CD4-positive, CD25-positive, alpha-beta regulatory T cell (primary cell): ENCODE measurements at places on chromosomes 3 and 15. TPM values are rescaled to one million over a fixed set of nuclear protein-coding genes. Genes with fewer than 3 reads are reported as not detected.

- H3K36me3 ChIP-seq: peaks cover 66% of the 10 kb centered on the region
- H3K27me3 ChIP-seq: no peaks in the 10 kb centered on the region
- no peak overlapping the region for H3K27ac ChIP-seq
- no peak overlapping the region for H3K4me3 ChIP-seq
Measured at GRCh38 chr15:85673326-85673725, 121.4 kb downstream of the KLHL25 start.

DNA sequence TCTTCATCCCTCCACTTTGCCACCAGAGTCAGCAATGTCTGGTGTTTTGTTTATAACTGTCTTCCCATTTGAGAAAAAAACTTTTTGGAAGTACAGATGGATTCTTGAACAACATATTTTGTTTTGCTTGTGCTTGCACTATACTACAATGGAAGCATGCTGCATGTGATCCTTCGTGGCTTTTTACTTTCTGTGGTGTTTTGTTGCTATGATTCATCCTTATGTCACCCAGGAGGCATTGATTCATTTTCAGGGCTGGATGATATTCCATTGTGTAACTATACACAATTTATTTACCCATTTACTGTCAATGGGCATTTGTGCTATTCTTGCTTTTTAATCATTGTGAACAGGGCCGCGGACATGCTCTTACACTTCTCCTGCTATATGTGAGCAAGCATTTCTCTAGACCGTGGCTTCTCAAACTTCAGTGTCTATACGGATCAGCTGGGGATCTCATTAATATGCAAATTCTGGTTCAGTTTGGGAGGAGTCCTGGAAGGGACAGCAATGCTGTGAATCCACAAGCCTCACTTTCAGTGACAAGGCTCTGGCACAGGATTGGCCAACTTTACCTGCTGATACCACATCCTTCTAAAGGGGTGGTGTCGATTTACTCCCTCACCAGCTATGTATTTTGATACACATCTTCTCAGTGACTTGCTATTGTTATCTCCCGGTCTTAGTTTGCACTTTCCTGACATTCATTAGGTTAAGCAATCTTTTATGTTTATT, 65.9 kb downstream of the POLR2M start:
- H3K4me1 ChIP-seq: peaks cover 13% of the 10 kb centered on the region
- H3K36me3 ChIP-seq: no peaks in the 10 kb centered on the region
- H3K4me3 ChIP-seq: no peak overlapping the region
- no peaks in the 10 kb centered on the region for H3K27me3 ChIP-seq
- no peak for DNase-seq
- H3K27ac ChIP-seq: no peak overlapping the region

- H3K4me1 ChIP-seq: no peaks in the 10 kb centered on the region
- no peaks in the 10 kb centered on the region for H3K27me3 ChIP-seq
- H3K27ac ChIP-seq: no peak overlapping the region
Measured at GRCh38 chr3:140552898-140553297, 125.0 kb upstream of the TRIM42 start.

DNA sequence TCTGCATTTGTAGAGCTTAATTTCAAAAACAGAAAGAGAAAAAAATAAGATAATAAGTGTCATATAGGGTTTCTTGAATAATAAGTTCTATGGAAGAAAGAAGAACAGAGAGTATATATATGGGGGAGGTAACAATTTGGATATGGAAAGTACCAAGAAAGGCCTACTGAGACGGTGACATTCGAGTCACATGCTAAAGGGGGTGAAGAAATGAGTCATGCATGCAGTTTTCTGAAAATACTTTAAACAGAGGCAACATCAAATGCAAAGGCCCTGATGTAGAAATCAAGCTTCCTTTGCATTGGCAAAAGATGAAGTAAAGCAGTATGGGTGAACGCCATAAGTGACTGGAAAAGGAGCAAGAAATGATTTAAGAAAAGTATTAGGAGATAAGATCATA, 371.6 kb upstream of the ZNF385D start:
- H3K4me1 ChIP-seq: no peaks in the 10 kb centered on the region
- H3K4me3 ChIP-seq: no peak overlapping the region
- no peak for DNase-seq
- no peaks in the 10 kb centered on the region for H3K27me3 ChIP-seq

GRCh38 chr3:189853906-189854305, 222.7 kb downstream of the TP63 start:
- no peak overlapping the region for H3K27ac ChIP-seq
- H3K27me3 ChIP-seq: peaks cover 2% of the 10 kb centered on the region
- H3K36me3 ChIP-seq: no peaks in the 10 kb centered on the region
- H3K4me1 ChIP-seq: no peaks in the 10 kb centered on the region
- no peak for DNase-seq

GRCh38 chr3:110419601-110420000, 652.0 kb upstream of the NECTIN3 start:
- H3K27ac ChIP-seq: no peak overlapping the region
- H3K4me1 ChIP-seq: no peaks in the 10 kb centered on the region
- no peaks in the 10 kb centered on the region for H3K27me3 ChIP-seq
- no peaks in the 10 kb centered on the region for H3K36me3 ChIP-seq

GRCh38 chr3:40116478-40117177, 192.9 kb upstream of the EIF1B start:
- no peaks in the 10 kb centered on the region for H3K36me3 ChIP-seq
- H3K27me3 ChIP-seq: no peaks in the 10 kb centered on the region
- H3K27ac ChIP-seq: no peak overlapping the region
- H3K4me3 ChIP-seq: no peak overlapping the region
- H3K4me1 ChIP-seq: no peaks in the 10 kb centered on the region
- no peak for DNase-seq

GRCh38 chr3:122315619-122316018, 9.4 kb upstream of the CSTA start:
- no peak for DNase-seq
- no peak overlapping the region for H3K27ac ChIP-seq
- H3K36me3 ChIP-seq: no peaks in the 10 kb centered on the region
- H3K4me3 ChIP-seq: no peak overlapping the region
- H3K27me3 ChIP-seq: peaks cover 2% of the 10 kb centered on the region
- no peaks in the 10 kb centered on the region for H3K4me1 ChIP-seq

DNA sequence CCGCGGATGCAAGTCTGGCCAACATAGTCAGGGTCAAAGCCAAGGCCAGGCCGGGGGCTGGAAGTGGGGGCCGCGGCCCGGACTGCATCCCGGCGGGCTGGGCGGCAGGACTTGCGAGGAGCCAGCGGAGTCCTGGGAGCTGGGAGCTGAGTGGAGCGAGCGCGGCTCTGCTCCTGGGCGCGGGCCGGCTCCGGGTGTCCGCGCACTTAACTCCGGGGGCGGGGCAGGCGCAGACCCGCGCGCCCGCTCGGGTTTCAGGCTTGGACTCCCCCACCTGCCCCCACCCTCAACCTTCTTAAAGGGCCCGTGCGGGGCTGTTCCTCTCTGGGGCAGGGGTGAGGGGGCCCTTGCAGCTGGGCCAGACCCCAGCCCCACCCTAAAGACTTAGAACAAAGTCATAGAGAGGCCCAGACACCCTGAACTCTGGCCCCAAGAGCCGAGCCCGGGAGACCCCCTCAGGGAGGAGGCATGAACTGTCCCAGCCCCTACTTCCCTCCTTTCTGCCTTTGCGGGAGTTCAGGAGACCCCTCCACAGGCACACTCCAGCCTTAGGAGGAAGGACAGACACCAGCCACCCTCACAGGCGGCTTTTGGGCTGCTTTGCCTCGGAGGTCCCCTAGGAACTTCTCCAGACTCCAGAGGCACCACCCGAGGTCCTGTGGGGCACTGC, at the start of gene CSPG4:
Gene CSPG4 (minus strand): TSS at position 181 of the 670 bp plus-strand sequence. CDS start 93 bp downstream, at position 88.
- no peak for DNase-seq
- H3K36me3 ChIP-seq: no peaks in the 10 kb centered on the region
- no peak within 1 kb of the TSS for H3K4me3 ChIP-seq
- H3K27ac ChIP-seq: no peak within 1 kb of the TSS

GRCh38 chr15:36186376-36186775, 393.1 kb upstream of the CDIN1 start:
- no peaks in the 10 kb centered on the region for H3K27me3 ChIP-seq
- DNase-seq: no peak

GRCh38 chr15:38176155-38176554, 76.5 kb upstream of the SPRED1 start:
- no peak overlapping the region for H3K4me3 ChIP-seq
- H3K36me3 ChIP-seq: no peaks in the 10 kb centered on the region
- H3K4me1 ChIP-seq: no peaks in the 10 kb centered on the region
- peaks cover 15% of the 10 kb centered on the region for H3K27me3 ChIP-seq
- no peak overlapping the region for H3K27ac ChIP-seq

DNA sequence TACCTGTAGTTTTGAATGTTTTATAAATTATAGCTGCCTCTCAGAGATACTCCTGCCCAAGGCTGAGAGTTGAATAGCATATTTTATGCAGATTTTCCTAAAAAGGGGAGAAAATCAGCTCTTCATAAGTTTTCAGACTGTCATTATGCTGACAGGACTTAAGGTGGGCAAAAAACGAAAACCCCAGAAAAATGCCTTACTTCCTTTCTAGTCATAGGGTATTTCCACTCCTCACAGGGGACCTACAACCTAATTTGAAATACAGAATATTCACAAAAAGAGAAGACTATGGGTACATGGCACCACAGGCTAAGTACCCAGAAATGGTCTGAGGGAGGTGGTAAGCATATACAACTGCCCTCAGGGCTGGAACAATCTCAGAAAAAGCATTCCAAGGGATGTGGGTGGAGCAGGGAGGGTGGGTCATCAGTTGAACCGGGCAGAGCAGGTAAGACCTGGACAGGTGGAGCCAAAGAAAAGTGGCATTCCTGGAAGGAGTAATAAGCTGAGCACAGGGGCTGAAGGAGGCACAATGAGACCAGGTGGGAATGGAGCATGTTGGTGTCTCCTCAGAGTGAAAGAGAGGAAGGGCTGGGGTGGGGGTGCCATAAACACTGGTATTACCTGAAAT, 10.6 kb upstream of the OXSR1 start:
- no peak overlapping the region for H3K4me3 ChIP-seq
- no peaks in the 10 kb centered on the region for H3K36me3 ChIP-seq
- peaks cover 12% of the 10 kb centered on the region for H3K4me1 ChIP-seq
- DNase-seq: no peak
- no peak overlapping the region for H3K27ac ChIP-seq

- H3K4me3 ChIP-seq: no peak overlapping the region
- no peak for DNase-seq
- H3K27me3 ChIP-seq: no peaks in the 10 kb centered on the region
- no peak overlapping the region for H3K27ac ChIP-seq
- H3K4me1 ChIP-seq: no peaks in the 10 kb centered on the region
- no peaks in the 10 kb centered on the region for H3K36me3 ChIP-seq
Measured at GRCh38 chr3:23324745-23325144, 121.6 kb downstream of the UBE2E2 start.

DNA sequence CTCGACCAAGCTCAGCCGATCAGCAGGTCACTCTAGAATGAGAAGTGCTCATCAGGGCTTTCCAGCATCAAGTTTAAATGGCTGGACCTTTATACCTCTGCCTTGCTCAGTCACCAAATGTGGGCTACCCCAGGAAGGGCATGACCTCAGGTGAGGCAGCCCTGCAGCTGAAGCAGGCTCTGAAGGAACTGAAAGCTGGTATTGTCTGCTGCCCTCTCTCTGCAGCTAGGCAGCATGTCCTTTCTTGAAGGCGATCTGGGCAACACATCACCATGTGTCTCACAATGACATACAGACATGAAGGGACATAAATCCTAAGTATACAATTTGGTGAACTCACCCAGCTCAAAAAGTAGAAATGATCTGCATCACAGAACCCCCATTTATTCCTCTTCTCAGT, 38.7 kb upstream of the ARID3B start:
- H3K36me3 ChIP-seq: peaks cover 6% of the 10 kb centered on the region
- no peaks in the 10 kb centered on the region for H3K27me3 ChIP-seq
- H3K4me3 ChIP-seq: no peak overlapping the region
- DNase-seq: no peak
- no peaks in the 10 kb centered on the region for H3K4me1 ChIP-seq

- no peaks in the 10 kb centered on the region for H3K27me3 ChIP-seq
- no peaks in the 10 kb centered on the region for H3K36me3 ChIP-seq
- H3K4me3 ChIP-seq: no peak overlapping the region
- DNase-seq: no peak
- H3K27ac ChIP-seq: no peak overlapping the region
Measured at GRCh38 chr3:172551874-172552273, 28.6 kb upstream of the TNFSF10 start.

GRCh38 chr15:89776274-89777072, at the start of gene MESP2:
MESP2 (plus strand) TSS chr15:89776332; CDS start chr15:89776358, 26 bp downstream.
- no peaks in the 10 kb centered on the region for H3K27me3 ChIP-seq
- peak; percentile 20 for DNase-seq
- H3K4me3 ChIP-seq: no peak within 1 kb of the TSS
- no peak within 1 kb of the TSS for H3K27ac ChIP-seq
- no peaks in the 10 kb centered on the region for H3K36me3 ChIP-seq
- H3K4me1 ChIP-seq: peaks cover 13% of the 10 kb centered on the region

DNA sequence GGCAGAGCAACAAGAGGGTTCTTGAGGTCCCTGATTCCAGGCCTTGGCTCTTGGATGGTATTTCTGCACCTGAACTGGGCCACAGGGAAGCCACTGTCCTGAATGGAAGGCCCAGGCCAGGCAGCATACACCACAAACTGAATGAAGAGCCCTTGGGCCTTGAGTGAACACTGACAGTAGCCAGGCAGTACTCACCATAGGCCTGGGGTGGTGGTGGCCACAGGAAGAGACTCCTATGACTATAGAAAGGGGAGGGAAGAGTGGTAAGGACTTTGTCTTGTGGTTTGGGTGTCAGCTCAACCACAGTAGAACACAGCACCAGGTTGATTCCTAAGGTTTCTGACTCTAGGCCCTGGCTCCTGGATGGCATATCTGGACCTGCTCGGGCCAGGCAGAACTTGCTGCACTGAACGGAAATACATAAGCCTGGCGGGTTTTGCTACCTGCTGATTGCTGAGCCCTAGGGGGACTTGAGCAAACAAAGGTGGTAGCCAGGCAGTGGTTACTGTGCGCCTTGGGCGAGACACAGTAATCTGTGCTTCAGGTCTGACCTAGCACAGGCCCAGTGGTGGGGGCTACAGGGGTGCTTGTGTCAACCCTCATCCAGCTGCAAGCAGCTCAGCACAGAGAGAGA, 241.4 kb downstream of the ISL2 start:
- DNase-seq: no peak
- peaks cover 4% of the 10 kb centered on the region for H3K36me3 ChIP-seq
- no peaks in the 10 kb centered on the region for H3K4me1 ChIP-seq
- H3K27me3 ChIP-seq: no peaks in the 10 kb centered on the region
- no peak overlapping the region for H3K4me3 ChIP-seq

Gene PRR23C
- polyA plus RNA-seq: not detected

Gene HOMER2
- 2.6 TPM for polyA plus RNA-seq

Gene ATP13A5
- not detected for polyA plus RNA-seq

Gene INSYN1
- polyA plus RNA-seq: not detected

Gene GPR87
- not detected for polyA plus RNA-seq

Gene IQCF5
- not detected for polyA plus RNA-seq

Gene ALDH1A2
- not detected for polyA plus RNA-seq

Gene SPSB4
- polyA plus RNA-seq: not detected

Gene PLA2G4E
- polyA plus RNA-seq: not detected
